ENCODE measurements at places on chromosomes 6 and 20.

DNA sequence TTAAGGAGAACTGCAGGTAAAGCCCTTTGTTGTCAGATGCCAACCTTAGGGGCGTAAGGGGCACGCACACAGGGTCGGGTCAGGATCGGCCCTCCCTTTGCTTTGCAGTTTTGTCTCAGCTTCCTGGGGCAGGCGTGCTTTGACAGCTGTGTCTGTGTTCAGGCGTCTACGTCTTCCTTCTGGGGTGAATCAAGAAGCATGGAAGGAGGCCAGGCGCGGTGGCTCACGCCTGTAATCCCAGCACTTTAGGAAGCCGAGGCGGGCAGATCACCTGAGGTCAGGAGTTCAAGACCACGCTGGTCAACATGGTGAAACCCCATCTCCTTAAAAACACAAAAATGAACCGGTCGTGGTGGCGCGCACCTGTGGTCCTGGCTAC is 1.3 kb downstream of the ZGPAT start:
- DNase-seq, result no peak

DNA sequence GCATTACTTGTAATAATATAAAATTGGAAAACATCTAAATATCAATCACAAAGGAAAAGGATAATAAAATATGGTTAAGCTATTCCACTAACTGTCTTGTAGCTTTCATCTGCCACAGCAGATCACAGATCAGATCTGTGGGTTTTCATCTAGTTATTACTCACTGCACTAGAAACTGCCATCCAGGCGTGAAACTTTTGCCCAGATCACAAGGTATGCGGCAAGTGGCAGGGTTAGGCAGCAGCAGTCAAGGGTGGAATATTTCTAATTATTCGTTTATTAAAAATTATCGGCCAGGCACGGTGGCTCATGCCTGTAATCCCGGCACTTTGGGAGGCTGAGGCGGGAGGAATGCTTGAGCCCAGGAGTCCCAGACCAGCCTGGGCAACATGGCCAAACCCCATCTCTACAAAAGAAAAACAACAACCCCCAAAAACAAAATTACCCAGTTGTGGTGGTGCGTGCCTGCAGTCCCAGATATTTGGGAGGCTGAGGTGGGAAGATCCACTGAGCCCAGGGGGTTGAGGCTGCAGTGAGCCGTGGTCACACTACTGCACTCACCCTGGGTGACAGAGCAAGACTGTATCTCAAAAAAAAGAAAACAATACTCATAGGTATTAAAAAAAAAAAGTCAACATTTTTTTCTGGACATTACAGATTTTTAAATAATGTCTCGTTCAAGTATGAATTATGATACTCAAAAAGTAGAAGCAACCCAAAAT is 32.1 kb downstream of the BEND3 start:
- DNase-seq, result no peak

DNA sequence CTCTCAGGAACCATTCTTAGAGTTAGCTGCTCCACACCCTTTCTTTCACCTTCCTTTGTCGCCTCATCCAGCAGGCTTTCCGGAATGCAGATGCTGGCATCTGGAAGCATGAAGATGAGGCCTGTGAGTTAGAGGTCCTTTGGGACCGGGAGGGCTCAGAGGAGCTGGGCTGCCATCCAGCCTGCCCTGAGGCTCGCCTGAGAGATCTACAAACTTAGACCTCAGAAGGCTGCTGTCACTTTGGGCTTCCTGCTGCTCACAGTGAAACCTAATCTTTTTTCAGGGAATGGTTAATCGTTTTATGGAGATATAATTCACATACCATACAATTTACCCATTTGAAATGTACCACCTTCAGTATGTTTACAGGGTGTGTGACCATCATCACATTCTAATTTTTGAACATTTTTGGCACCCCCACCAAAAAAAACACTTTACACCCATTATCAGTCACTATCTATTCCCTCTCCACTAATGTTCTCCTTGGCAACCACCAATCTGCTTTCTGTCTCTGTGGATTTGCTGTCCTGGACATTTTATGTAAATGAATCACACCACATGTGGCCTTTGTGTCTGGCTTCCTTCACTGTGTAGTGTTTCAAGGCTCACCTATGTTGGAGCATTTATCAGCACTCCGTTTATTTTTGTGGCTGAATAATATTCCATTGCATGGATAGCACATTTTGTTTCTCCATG is 20.0 kb upstream of the MPC1 start:
- DNase-seq, result no peak

- DNase-seq, result no peak
These were observed 224.3 kb downstream of the ERMARD start for GRCh38 chr6:169975701-169976100.

- no peak for DNase-seq
These were observed 16.7 kb downstream of the LEMD2 start for GRCh38 chr6:33772082-33772830.

DNA sequence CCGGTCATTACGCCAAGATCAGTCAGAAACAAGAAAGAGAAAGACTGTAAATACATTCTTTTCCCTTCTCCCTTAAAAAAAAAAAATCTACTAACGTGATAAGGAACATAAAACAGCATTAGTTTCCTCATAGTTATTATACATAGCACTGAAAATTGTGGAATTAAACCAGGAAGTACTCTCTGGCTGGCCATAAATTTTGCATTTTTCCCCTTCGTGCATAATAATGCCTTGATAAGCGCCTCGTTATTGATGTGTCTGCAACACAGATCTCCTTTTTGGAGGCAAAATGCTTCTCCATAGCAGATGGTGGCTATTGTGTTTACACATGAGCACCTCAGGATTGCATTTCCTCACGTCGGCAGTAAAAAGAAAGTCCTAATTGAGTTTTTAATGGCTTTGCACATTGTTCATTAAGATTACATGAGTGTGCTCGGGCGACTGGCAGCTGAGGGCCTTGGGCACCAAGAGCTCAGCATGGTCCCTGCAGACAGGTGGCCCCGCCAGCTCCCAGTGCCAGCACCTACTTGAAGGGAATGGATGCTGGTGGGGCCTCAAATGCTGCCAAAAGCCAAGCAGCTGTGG is 394.5 kb downstream of the PTPRT start:
- DNase-seq, result no peak

- no peak for DNase-seq
These were observed 89.4 kb upstream of the ATXN1 start for GRCh38 chr6:16850681-16851026.

DNA sequence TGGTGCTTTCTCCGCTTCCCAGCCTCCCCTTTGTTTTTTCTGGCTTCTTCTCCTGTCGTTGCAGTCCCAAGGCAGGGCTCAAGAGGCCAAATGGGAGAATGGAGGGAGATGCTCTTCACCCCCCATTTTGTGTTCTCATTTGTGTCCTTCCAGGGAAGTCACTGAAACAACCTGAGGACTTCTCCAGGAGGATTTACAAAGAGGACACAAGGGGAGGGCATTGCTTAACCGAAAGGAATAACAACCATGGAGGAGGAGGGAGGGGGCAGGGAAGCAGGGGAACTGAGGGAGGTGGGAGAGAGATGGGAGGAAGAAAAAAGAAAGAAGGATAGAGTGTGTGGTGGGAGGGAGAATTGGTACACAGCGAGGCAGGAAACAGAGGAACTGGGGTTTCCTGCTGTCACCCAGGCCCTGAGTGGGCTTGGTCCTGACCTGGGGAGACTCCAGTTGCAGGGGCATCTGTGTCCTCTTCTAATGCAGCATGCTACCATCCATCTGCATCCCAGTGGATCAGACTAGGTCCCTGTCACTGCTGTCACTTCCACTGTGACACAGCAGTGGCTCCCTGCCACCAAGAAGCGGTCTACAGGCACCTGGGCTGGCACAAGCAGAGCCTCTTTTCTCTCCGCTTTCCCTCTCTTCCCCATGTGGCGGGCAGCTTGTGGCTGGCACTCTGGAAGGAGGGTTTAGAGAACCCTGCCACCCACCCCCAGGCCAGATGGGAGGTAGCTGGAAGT is 17.1 kb upstream of the MLN start:
- DNase-seq, result no peak

- no peak for DNase-seq
These were observed 197.5 kb upstream of the JARID2 start for GRCh38 chr6:15048367-15048766.

DNA sequence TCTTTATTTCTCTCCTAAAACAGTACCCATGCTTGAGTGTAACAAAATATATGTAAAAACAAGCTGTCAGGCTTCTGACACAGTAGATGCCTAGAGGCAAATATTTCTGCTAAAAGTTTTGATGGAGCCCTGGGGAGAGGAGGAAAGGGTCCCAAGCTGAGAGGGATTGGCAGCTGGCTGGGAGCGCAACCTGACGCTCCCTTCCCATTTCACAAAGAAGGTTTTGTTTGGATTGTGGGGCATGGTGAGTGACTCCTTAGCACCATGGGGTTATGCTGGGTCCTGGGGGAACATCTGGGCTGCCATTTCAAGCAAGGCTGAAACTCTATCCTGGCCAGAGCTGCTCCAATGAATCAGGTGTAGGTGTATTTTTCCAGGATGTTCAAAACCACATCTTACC is 720.5 kb downstream of the MAFB start:
- no peak for DNase-seq

DNA sequence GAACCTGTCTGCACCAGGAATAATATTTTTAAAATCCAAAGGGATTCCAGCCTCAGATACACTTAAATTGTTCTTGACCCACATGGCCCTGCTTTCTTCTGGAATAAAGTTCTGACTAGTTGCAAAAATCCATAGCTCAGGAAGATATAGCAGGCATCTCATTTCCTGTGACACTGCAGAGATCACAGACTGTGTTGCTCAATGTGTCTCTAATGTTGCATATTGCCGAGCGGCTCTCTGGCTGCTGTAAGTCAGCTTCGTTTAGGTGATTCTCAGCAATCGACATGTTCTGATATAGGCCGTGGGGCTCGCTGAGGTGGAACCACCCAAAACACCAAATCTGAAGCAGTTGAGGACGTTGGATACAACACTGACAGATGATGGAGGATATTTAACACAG is 498.3 kb upstream of the AGPAT4 start:
- DNase-seq, result no peak

DNA sequence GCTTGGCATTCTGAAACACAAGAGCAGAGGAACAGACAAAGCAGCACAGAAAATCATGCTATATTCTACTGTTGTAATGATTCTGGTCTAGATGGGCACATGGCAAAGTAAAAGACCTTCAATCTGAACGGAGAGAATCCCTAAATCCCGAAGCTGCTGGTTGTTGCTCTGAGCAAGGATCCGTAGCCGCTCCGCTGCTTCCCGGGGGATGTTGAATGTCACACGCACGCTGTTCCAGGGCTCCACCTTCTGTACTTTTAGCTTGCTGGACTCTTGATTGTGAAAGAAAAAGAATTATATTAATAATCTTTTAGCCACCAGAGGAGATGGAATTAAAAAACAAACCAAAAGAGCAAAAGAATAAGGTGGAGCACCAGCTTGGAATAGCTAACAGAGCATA is 49.3 kb downstream of the NCOA6 start:
- no peak for DNase-seq

- no peak for DNase-seq
These were observed 5.9 kb downstream of the RPS21 start for GRCh38 chr20:62392621-62393334.

DNA sequence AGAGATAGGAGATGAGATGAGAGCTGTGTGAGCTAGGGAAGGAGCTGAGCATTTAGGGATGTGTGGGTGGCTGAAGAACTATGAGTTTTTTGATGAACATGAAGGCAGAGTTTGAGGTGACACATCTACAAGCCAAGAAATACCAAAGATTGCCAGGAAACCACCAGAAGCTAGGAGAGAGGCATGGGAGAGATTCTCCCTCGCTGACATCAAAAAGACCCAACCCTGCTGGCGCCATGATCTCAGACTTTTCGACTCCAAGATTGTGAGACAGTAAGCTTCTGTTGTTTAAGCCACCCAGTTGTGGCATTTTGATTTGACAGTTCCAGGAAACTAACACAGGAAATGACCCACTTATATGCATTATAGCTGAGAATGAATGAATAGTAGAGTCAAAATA is 790.9 kb downstream of the TFAP2A start:
- no peak for DNase-seq

GRCh38 chr20:61560361-61560853 is 308.3 kb downstream of the CDH4 start:
- no peak for DNase-seq

- DNase-seq, result no peak
These were observed 31.1 kb upstream of the SSTR4 start for GRCh38 chr20:23003881-23004460.

DNA sequence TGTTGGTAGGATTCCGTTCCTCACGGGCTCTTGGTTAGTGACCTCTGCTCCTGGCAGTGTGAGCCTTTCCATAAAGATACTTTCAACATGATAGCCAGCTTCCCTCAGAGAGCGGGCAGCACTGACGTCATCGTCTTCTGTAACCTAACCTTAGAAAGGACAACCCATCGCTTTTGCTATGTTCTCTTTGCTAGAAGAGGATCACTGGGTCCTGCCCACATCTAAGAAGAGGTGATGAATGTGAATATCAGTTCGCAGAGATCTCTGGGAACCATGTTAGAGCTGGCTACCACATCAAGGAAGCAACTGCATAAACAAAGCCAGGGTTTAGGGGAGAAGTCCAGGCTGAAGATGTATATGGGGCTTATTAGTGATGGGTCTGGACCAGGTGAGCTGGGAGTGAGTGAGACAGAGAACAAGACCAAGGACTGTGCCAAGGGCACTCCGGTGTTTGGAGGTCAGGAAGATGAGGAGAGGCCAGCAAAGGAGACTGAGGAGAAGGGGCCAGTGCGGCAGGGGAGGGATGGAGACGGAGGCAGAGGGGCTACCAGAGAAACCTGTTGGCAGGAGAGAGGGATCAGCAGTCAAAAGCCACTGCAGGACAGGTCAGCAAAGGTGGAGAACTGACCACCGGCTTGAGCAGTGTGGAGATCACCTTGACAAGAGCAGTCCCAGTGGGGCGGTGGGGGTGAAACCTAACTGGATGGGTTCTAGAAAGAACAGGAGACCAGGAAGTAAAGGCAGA is 39.7 kb downstream of the PIM1 start:
- no peak for DNase-seq

DNA sequence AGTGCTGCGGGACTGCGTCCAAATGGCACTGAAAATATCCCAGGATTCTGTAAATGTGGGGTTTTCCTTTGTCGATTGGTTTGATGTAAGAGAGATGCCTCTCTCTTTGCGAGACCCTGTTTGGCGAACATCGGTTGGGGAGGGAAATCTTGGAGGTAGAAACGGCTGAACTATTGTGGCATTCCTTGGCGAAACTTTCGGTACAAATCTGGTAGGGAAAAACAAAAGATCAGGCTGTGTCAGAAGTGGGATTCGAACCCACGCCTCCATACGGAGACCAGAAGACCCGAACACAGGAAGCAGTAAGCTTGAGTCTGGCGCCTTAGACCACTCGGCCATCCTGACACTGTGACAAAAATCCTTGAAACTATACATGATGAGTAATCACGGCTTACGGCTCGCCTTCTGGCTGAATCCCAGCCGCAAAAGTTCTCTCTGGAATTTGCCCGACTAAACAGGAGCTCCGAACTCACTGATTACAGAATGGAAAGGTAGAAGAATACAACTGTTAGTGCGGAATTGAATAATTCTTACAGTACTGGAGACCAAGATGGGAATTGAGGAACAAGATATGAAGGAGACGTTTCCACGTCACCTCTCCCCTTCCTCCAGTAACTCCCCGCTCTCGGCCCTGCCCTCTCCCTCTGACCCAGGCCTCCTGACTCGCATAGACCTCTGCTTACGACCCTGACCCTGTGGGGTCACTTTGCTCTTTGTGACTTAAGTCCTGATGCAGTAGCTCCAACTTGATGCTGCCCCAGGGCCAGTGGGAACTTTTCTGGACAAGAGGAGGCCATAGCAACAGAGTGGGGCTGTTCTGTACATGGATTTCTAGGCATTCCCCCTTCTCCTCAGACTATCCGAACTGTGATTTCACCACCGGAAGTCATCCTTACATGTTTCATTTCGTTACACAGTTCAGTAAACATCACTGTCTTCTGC is 132.8 kb upstream of the ZNF184 start:
- no peak for DNase-seq

All from stimulated activated CD8-positive, alpha-beta memory T cell treated with anti-CD3 and anti-CD28 coated beads, Interleukin-7, amount 100 ng/mL, for 24 hours (primary cell).